ENCODE measurements at places on chromosomes 4 and X. TPM values are rescaled to one million over a fixed set of nuclear protein-coding genes. Genes with fewer than 3 reads are reported as not detected.

The RPS6KA6 gene
- total RNA-seq: 7.0 TPM

The FAM9C gene
- not detected for total RNA-seq

The PCDH10 gene
- 82.9 TPM for total RNA-seq

The TMPRSS11F gene
- total RNA-seq: not detected

The ETDA gene
- not detected for total RNA-seq

The FHIP1A gene
- total RNA-seq: 6.9 TPM

The SMPX gene
- total RNA-seq: 5.3 TPM

The ERCC6L gene
- total RNA-seq: 0.12 TPM

The ABLIM2 gene
- 157 TPM for total RNA-seq

The MAGEB2 gene
- total RNA-seq: not detected

The POLN gene
- 9.9 TPM for total RNA-seq

The AMOT gene
- 86.8 TPM for total RNA-seq

The GATA1 gene
- total RNA-seq: not detected

The SPANXB1 gene
- total RNA-seq: not detected

The TBCK gene
- total RNA-seq: 79.2 TPM

The FATE1 gene
- 0.58 TPM for total RNA-seq

The ZAR1 gene
- 0.34 TPM for total RNA-seq

The LIMCH1 gene
- total RNA-seq: 180 TPM

The STATH gene
- not detected for total RNA-seq

The MOSPD2 gene
- 23.1 TPM for total RNA-seq

The TMEM255A gene
- 4.9 TPM for total RNA-seq

The BCOR gene
- total RNA-seq: 24.7 TPM

The BTK gene
- 1.8 TPM for total RNA-seq

The OPHN1 gene
- 27.2 TPM for total RNA-seq

The ADGRA3 gene
- total RNA-seq: 35.5 TPM

The TBX22 gene
- 0.31 TPM for total RNA-seq

The ANK2 gene
- total RNA-seq: 715 TPM

The ASB12 gene
- total RNA-seq: not detected

The SUPT20HL2 gene
- total RNA-seq: not detected

The INTS12 gene
- total RNA-seq: 16.6 TPM

All from dorsolateral prefrontal cortex (tissue), 122 donors.